Dermis microvascular lymphatic vessel endothelial cell (primary cell): ENCODE measurements at places on chromosomes 3 and 15. TPM values are rescaled to one million over a fixed set of nuclear protein-coding genes. Genes with fewer than 3 reads are reported as not detected.

Gene AMT
- 0.26 and 0.51 TPM in 2 replicates for total RNA-seq

Gene LTF
- total RNA-seq, result 0.13 and 0.26 TPM in 2 replicates

Gene SERINC4
- not detected in 2 replicates for total RNA-seq

Gene FBN1
- 72.1 and 94.6 TPM in 2 replicates for total RNA-seq

DNA sequence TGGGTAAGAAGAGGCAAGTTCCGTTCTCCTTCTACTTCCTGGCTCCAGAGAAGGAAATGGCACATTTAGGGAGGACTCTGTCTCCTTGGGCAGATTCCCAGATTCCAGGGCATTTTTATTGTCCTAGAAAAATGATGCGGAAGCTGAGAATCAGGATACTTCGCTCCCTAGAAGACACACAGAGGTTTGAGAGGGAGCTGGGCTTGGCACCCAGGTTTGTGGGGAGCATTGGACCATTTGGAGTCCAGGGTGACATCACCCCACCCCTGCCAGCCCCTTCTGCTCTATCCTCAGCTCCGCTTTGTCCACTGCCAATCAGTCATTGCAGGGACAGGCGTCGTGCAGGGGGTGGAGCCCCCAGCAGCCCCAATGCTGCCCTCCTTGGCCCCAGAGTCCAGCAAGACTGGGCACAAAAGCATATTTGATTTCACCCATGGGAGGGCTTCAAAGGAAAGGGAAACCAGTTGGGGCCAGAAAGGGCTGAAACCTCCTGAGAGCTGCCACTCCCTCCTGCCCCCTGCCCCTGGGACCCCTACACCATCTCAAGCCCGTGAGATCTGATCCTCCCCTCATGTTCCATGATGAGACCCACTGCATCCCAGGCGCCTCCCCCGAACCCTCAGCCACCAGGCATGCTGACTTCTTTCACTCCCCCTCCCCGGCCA lies 129.8 kb upstream of the MEF2A start:
- DNase-seq, result no peak

GRCh38 chr15:96586901-96587300 lies 256.4 kb downstream of the NR2F2 start:
- DNase-seq, result no peak

Gene SAXO2
- total RNA-seq, result 0.26 and 0.38 TPM in 2 replicates

DNA sequence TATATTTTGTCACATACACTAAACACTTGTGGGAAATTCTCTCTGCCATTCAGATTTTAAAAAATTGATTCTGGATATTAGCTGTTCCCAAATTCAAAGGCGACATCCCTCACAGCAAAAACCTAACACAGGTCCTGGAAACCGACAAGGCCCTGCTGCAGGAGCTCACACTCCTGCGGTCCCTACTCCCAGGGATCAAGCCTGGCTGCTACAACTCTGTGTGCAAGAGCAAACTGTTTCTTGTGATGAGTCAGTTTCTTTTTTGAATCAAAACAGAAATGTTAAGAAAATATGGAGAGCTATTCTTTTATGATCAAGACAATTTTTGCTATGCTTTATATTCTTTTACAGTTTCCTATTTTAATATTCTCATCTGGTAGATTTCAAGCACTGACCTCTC lies 51.0 kb upstream of the TJP1 start:
- no peak for DNase-seq

Gene TTC21A
- total RNA-seq, result 0.90 and 3.2 TPM in 2 replicates

DNA sequence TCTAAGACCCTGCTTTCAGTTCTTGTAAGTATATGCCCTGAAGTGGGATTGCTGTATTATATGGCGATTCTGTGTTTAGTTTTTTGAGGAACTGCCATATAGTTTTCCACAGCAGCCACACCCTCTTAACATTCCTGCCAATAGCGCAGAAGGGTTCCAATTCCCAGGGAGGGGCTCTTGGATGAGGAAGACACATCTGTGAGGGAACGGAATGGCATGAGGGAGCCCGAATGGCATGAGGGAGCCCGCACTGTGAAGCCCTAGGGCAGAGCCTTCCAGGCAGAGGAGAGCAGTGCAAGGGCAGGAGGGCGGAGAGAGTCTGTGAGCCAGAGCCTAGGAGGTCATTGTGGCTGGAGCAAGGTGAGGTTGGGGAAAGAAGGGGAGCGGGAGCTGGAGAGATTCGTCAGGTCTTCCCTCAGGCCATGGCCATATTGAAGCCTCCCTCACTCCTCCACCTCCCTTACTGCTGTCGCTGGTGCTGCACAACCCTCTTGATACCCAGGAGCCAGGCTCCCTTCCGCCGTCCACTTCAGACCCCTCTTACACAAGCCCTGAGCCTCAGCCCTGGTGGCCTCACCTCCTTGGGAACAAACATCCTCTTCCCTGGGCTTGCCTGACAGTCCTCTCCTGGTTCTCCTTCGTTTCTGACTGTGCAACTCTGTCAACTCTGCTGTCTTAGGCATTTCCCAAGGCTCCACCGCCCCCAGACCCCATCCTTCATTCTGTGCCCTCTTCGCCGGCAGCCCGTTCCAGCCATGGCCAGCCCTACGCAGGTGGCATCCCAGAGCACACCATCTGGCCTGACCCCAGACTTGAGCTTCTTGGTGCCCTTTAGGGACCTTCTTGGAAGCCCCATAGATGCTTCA lies 51.4 kb downstream of the FGD5 start:
- no peak for DNase-seq

Gene CHRFAM7A
- 0.76 and 1.7 TPM in 2 replicates for total RNA-seq

- no peak for DNase-seq
These were observed 941.5 kb downstream of the FHIT start for GRCh38 chr3:60309539-60310268.

- DNase-seq, result no peak
These were observed 32.2 kb downstream of the LIPC start for GRCh38 chr15:58463815-58464650.
